ENCODE measurements at places on chromosomes 13 and 19. TPM values are rescaled to one million over a fixed set of nuclear protein-coding genes. Genes with fewer than 3 reads are reported as not detected.
A peak's percentile ranks its signal among the peaks of the same experiment; 100 is the strongest.

DNA sequence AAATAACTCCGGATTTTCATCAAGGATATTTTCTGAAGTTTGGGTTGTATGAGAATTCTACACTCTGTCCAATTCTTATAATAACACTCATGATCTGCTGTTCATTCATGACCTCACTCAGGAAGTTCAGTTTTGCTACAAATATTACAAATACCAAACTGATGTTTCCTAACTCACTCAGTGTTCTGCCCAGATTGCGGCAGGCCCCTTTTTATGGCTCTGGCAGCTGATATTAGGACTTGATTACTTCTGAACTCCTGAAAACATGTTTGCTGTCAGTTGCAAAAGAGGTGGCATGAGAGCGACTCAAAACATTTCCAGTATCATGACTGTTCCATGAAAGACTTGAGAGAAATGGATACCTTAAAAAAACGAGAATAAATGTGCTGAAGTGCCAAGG lies 188.0 kb downstream of the RGCC start:
- no peak overlapping the region for H3K4me3 ChIP-seq
- no peaks in the 10 kb centered on the region for H3K36me3 ChIP-seq
- no peaks in the 10 kb centered on the region for H3K4me1 ChIP-seq
- DNase-seq, result no peak

DNA sequence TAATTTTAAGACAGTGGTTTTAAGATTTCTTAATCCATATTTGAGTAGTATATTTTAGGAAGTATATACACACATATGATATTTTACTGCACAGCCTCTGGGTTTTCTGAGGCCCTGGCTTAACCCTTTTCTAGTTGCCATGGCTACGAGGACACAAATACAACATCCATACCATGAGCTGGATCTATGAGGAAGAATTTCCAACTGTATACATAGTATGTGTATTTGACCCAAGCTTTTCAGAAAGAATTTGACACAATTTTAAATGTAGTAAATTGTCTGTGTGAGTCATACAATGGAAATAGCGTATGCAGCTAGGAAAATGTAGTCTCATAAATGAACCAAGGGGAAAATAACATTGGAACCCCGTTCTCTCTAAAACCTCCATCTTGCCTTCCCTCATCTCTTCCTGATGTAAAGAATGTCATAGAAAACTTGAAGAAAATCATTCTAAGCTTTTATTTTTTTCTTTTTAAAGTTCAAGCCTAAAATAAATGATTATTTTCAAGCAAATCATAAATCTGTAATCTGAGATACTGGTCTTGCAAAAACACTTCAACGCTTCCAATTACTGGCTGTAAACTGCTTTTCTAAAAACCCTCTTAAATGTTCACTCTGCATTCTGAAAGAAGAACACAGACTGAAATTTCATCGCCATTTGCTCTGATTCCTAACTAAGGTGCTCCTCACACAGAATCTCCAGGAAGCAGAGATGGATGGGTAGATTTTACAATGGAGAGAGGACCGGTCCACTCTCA lies 172.4 kb downstream of the LACC1 start:
- peaks cover 8% of the 10 kb centered on the region for H3K4me1 ChIP-seq
- DNase-seq, result no peak
- no peak overlapping the region for H3K4me3 ChIP-seq
- H3K27me3 ChIP-seq, result no peaks in the 10 kb centered on the region
- H3K36me3 ChIP-seq, result no peaks in the 10 kb centered on the region
- H3K27ac ChIP-seq, result peak overlapping the region; percentile 88

GRCh38 chr13:33262062-33262487 lies 23.5 kb downstream of the STARD13 start:
- H3K27ac ChIP-seq, result no peak overlapping the region
- no peaks in the 10 kb centered on the region for H3K4me1 ChIP-seq
- DNase-seq, result peak; percentile 89
- no peaks in the 10 kb centered on the region for H3K27me3 ChIP-seq

GRCh38 chr19:47210689-47211316 lies 20.2 kb downstream of the BBC3 start:
- peaks cover 5% of the 10 kb centered on the region for H3K4me1 ChIP-seq
- H3K27me3 ChIP-seq, result no peaks in the 10 kb centered on the region
- peak; percentile 93 for DNase-seq
- no peak overlapping the region for H3K4me3 ChIP-seq
- H3K36me3 ChIP-seq, result peaks cover 70% of the 10 kb centered on the region

STAP2 gene
- total RNA-seq, result 13.3 TPM

- no peak overlapping the region for H3K27ac ChIP-seq
- H3K4me3 ChIP-seq, result no peak overlapping the region
- DNase-seq, result no peak
- H3K27me3 ChIP-seq, result no peaks in the 10 kb centered on the region
- no peaks in the 10 kb centered on the region for H3K36me3 ChIP-seq
These were observed 20.8 kb upstream of the ZNF835 start for GRCh38 chr19:56692206-56692895.

ERICH4 gene
- total RNA-seq, result not detected

DNA sequence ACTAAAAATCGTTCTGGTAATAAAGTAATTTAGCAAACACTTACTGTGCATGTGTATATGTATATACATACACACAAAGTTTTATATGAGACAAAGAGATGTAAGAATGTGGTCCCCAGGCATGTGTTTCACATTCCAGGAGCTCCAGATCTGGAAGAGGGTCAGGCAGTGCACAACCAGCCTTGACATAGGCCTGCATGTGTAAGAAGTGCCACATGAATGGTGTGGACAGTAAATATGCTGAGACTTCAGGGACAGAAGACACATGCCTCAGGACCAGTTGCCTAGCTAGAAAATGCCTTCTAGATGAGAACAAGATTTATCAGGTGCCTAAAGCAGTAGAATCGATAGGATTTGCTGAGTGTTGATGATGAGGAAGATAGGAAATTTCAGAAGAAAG lies 76.4 kb downstream of the FRY start:
- H3K27me3 ChIP-seq, result no peaks in the 10 kb centered on the region
- H3K4me3 ChIP-seq, result no peak overlapping the region
- H3K4me1 ChIP-seq, result no peaks in the 10 kb centered on the region
- H3K36me3 ChIP-seq, result no peaks in the 10 kb centered on the region
- H3K27ac ChIP-seq, result no peak overlapping the region
- DNase-seq, result no peak

DNA sequence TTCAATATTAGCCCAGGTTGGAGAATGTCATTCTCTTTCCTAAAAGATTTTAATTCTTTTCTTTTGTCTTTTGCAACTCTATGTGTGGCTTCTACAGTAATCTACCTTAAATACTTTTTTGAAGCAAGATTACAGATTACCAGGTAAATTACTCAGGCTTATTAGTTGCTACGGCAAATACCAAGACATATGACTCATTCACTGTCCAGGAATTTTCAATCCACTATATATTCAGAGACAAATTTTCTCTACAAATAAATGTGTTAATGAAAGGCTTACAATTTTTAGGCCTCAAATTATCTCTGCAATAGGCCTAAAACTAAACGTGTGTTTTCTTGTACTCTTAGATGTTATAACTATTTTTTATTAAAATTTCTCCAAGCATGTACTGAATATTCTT lies 631.3 kb downstream of the DIAPH3 start:
- H3K27ac ChIP-seq, result no peak overlapping the region
- no peaks in the 10 kb centered on the region for H3K27me3 ChIP-seq
- no peak overlapping the region for H3K4me3 ChIP-seq
- peaks cover 14% of the 10 kb centered on the region for H3K4me1 ChIP-seq

- H3K27me3 ChIP-seq, result no peaks in the 10 kb centered on the region
- H3K4me3 ChIP-seq, result no peak overlapping the region
- H3K27ac ChIP-seq, result no peak overlapping the region
- no peaks in the 10 kb centered on the region for H3K36me3 ChIP-seq
These were observed 100.9 kb upstream of the SERP2 start for GRCh38 chr13:44272692-44273091.

GRCh38 chr13:21719463-21719862 lies 48.6 kb downstream of the FGF9 start:
- H3K4me1 ChIP-seq, result peaks cover 3% of the 10 kb centered on the region
- no peaks in the 10 kb centered on the region for H3K36me3 ChIP-seq
- no peak overlapping the region for H3K27ac ChIP-seq
- H3K27me3 ChIP-seq, result no peaks in the 10 kb centered on the region
- no peak for DNase-seq

GRCh38 chr13:41222259-41222852 lies 28.0 kb upstream of the KBTBD7 start:
- peaks cover 5% of the 10 kb centered on the region for H3K36me3 ChIP-seq
- H3K27me3 ChIP-seq, result no peaks in the 10 kb centered on the region
- peak; percentile 88 for DNase-seq
- H3K4me3 ChIP-seq, result no peak overlapping the region
- no peak overlapping the region for H3K27ac ChIP-seq

SLC6A16 gene
- 3.3 TPM for total RNA-seq

DNA sequence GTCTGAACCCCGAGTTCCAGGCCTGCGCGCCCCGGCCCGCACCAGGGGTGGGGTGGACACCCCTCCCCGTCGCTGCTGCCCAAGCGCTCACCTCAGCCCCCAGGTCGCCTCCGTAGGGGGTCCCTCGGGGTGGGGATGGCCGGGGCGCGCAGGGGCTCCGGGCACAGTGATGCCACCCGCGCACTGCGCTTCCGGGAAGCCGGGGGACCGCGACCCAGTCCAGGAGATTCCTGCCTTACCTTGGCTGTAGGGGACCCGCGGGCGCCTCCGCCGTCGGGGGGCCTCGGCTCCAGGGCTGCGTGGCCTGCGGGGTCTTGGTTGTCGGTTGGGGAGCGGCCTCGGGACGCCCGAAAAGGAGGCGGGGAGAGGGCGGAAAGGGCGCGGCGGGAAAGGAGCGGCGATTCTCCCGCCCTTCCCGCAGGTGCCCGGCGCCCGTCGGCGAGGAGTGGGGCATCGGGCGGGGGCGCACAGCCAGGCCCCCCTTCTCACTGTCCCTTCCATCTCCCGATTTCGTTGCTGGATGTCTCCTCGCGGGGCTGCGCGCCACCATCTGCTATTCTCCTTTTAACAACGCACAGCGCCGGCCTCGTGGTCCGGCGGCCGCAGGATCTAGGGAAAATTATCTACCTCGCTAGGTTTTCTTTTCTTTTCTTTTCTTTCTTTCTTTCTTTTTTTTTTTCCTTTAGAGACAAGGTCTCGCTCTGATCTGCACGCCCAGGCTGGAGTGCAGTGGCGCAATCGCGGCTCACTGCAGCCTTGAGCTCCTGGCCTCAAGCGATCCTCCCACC lies at the start of gene KEAP1:
Gene KEAP1, minus strand, starts transcription at position 355 of the 788 bp plus-strand sequence. CDS start 3,323 bp downstream, outside the sequence.
- H3K4me1 ChIP-seq, result no peaks in the 10 kb centered on the region
- peaks cover 10% of the 10 kb centered on the region for H3K36me3 ChIP-seq
- peak within 1 kb of the TSS; percentile 91 for H3K27ac ChIP-seq
- H3K4me3 ChIP-seq, result peak within 1 kb of the TSS; percentile 90
- peak; percentile 79 for DNase-seq
- H3K27me3 ChIP-seq, result no peaks in the 10 kb centered on the region

ZNF714 gene
- 63.8 TPM for total RNA-seq

DNA sequence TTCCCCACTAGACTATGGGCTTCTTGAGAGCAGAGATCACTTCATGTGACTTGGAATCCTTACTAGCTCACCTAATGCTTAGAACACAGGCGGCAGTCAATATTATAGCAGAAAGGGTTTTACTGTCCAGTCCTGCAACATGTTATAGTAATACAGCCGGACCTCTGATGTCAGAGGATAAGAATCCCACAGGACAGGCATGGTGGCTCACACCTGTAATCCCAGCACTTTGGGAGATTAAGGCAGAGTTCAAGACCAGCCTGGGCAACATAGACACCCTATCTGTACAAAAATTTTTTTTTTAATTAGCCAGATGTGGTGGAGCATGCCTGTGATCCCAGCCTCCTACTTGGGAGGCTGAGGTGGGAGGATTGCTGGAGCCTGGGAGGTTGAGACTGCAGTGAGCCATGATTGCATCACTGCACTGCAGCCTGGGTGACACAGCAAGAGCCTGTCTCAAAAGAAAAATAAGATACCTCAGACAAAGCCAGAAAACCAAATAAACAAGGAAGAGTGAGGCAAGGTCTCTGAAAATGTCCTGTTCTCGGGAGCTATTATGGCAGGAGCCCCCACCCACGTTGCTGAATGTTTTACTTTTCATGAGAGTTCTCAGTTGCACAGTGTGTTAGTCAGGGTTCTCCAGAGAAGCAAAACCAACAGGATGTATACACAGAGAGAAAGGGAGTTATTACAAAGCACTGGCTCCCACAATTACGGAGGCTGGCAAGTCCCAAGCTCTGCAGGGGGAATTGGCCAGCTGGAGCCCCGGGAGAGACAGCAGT lies 100.8 kb downstream of the UBL3 start:
- no peak overlapping the region for H3K4me3 ChIP-seq
- H3K27me3 ChIP-seq, result no peaks in the 10 kb centered on the region
- H3K4me1 ChIP-seq, result no peaks in the 10 kb centered on the region
- no peaks in the 10 kb centered on the region for H3K36me3 ChIP-seq

- H3K4me1 ChIP-seq, result no peaks in the 10 kb centered on the region
- DNase-seq, result no peak
- no peak overlapping the region for H3K4me3 ChIP-seq
- H3K27ac ChIP-seq, result no peak overlapping the region
- H3K27me3 ChIP-seq, result no peaks in the 10 kb centered on the region
These were observed 29.1 kb upstream of the HOMER3 start for GRCh38 chr19:18969931-18970659.

CACNA1A gene
- 6.0 TPM for total RNA-seq

- peak; percentile 53 for DNase-seq
- H3K27me3 ChIP-seq, result no peaks in the 10 kb centered on the region
- no peak overlapping the region for H3K4me3 ChIP-seq
- H3K36me3 ChIP-seq, result no peaks in the 10 kb centered on the region
- peaks cover 3% of the 10 kb centered on the region for H3K4me1 ChIP-seq
- H3K27ac ChIP-seq, result no peak overlapping the region
These were observed 248.3 kb downstream of the DCLK1 start for GRCh38 chr13:35882722-35883497.

DNA sequence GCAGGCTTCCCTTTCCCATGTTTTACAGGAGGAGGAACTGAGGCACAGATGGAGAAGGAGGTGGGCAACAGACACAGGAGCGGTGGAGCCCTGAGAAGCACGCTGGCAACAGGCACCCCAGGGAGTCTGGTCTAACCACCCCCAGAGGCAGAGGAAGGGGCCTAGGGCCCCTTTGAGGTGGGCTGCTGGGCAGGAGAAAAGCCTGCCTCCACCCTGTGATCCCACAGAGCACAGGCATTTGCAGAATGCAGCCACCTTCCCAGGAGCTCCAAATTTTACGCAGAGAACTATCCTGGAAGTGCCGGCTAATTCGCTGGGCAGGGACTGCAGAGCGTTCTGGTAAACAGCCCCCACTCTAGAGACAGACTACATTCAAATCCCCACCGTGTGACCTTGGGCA lies 30.4 kb downstream of the RAB20 start:
- H3K4me1 ChIP-seq, result no peaks in the 10 kb centered on the region
- no peaks in the 10 kb centered on the region for H3K27me3 ChIP-seq
- H3K4me3 ChIP-seq, result peak overlapping the region; percentile 35
- H3K27ac ChIP-seq, result no peak overlapping the region
- peaks cover 11% of the 10 kb centered on the region for H3K36me3 ChIP-seq

FFAR2 gene
- not detected for total RNA-seq

DNA sequence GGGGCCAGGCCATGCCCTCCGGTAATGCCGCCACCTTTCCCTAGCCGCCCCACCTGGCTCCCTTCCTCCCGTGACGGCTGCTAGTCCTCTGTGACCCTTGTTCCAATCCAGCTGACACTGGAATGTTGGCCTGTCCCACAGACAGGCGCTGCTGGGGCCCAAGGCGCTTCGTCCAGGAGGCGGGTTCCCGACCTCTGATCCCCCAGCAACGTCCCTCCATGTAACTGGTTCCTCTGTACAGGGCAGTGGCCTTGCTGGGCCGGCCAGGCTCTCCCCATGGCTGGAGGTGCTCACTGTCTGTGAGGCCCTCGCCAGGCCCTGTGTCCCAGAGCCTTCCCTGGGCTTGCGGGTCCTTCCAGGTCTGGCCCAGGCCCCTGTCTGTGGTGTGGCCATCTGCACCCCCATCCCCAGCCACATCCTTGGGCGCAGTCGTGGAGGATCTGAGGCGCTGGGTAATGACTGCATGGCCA lies 6.8 kb upstream of the GRIN3B start:
- H3K4me1 ChIP-seq, result no peaks in the 10 kb centered on the region
- peaks cover 22% of the 10 kb centered on the region for H3K36me3 ChIP-seq
- peaks cover 22% of the 10 kb centered on the region for H3K27me3 ChIP-seq
- H3K27ac ChIP-seq, result no peak overlapping the region
- DNase-seq, result no peak

ZNF606 gene
- 26.7 TPM for total RNA-seq
